ENCODE measurements at places on chromosomes 12 and 14.

DNA sequence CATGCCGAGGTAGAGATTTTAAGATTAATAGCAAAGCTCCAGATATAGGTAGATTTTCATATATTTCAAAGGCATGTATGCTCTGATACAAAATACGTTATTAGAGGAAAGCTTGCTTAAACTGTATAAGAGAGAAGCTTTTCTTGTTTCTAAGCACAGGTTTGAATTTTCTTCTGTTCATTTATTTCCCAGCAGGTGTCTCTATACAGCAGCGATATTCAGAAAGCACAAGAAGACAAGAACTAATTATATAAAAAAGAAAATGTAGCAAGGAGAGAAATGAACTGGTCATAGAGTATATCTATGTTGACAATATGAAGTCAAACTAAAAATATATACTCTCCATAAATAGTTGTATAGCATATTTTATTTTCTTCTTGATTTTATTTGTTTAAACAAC lies 307.4 kb upstream of the NOVA1 start:
- DNase-seq: no peak

DNA sequence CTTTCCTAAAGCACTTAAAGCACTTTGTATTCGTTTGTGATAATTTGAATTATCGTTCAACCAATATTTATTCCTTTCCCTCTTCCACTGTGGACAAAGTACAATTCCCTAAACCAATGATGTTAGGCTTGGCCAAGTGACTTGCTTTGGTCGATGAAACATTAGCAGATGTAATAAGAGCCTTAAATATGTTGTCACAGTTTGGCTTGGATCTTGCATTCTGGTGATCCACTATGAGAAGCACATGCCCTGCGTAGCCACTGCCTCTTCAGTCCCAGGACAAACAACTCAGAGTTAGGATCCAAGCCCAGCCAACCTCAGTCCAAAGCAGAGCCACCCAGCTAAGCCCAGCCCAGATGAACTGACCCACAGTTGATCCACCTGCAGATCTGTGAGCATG lies 8.4 kb upstream of the C12orf75 start:
- DNase-seq: no peak

GRCh38 chr12:131075611-131076010 lies 121.9 kb downstream of the ADGRD1 start:
- DNase-seq: no peak

DNA sequence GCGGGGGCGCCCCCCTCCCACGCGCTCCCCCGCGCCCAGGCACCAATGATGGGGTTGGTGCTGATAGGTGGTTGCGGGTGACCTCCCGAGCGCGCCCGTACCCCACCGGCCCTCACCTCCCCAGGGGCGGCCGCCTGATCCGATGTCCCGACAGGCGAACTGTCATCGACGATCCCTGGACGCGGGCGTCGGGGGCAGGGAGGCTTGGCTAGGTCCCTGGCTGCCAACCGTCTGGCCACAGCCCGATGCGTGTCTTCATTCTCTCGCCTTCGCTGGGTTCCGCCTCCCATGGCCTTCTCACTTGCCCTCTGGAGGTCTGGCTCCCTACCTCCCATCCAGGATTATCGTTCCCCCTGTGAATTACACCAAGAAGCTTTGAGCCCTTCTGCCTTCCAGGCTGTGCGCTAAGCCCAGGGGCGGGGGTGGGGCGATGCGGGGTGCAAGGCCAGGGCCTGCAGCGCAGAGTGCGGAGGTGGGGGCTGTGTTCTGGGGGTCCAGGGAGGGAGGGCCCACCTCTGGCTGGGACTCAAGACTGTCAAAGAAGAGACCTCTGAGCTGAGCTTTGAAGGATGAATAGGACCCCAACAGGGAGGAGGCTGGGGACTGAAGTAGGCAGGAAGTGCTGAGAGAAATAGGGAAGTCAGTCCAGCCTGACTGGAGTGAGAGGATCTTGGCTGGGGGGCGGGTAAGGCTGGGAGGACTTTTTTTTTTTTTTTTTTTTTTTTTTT lies 7.7 kb upstream of the RACGAP1 start:
- no peak for DNase-seq

- DNase-seq: no peak
Measured at GRCh38 chr12:108305991-108306501, 33.1 kb downstream of the CMKLR1 start.

DNA sequence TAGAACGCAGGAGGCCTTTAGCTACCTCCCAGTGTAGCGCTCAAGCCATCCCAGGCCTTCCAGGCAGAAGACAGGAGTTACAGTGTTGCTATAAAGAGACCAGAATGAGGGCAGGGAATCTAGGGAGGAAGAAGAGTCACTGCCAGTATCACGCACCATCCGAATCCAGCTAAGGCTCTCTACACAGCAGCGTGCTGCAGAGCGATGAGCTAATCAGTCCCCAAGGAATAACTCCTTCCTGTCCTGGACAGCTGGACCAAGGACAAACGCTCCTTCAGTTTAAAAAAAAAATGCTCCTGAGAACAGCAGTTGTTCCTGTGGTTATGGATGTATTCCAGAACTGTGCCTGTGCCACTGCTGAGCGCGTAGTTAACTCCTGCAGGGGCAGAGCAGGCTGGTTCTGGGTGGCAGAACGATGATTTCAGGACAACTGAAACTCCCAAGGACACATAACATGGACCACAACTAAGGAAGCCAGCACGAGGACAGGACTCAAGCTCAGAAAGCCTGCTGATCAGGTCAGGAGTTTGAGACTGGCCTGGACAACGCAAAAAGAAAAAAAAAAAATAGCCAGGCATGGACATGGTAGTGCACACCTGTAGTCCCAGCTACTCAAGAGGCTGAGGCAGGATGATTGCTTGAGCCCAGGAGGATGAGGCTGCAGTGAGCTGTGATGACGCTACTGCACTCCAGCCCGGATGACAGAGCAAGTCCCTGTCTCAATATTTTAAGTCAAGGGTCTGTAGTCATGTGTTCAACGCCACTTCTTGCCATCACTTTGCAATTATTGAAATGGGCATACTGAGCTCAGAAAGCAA lies 2.6 kb downstream of the IFFO1 start:
- no peak for DNase-seq

- DNase-seq: no peak
Measured at GRCh38 chr12:19614601-19615383, 175.5 kb downstream of the AEBP2 start.

DNA sequence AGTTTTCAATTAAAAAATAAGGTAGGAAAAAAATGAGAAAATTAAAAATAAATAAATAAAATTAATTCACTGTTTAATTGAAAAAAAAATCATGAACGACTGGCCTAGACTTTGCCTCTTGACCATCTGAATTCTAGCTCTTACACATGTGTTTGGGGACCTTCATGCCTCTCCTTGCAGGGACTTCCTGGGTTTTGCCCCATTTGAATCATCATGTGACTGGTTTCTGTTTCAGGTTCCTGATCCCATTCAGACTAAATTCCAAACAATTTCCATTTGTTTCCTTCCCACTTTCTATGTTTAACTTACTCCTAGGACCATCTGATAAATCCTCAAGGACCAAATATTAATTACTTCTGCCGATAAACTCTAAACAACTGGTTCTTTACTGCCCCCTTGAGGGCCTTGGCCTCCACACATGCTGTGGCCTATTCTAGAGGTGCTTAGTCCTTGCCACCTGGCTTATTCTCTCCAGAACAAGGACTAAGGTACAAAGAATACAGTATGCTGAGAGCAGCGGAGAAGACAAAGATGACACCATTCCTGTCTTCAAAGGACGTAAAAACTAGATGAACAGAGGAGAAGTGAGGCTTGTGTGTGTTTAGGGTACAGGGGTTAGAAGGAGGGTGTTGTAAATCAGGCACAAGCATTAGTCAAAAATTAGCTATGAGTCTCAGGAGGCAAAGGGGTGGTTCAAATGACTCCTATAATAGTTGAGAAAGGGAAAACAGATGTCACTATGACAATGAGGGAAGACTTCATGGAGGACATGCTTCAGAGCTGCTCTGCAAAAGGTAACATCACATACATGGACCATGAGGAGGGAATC lies 125.8 kb upstream of the AVPR1A start:
- no peak for DNase-seq

- no peak for DNase-seq
Measured at GRCh38 chr12:92437452-92437851, 265.3 kb upstream of the PLEKHG7 start.

DNA sequence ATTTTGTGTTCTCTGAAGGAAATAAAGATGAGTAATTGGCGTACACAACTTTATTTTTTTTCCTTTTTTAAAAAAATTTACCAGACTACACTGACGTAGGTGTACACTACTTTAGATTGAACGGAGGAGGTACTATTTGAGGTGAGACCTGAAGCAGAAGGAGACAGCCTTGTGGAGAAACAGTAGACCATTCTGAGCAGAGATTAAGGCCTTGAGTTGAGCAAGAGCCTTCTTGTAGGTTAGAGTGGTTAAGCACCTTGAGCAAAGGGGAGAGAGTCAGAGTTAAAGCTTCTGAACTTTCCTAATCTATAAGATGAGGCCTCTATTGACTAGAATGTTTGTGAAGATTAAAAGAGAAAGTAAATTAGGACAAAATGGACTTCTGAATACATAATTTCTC lies 2.5 kb downstream of the LEMD3 start:
- DNase-seq: no peak
